ENCODE measurements at places on chromosomes 16 and 17.

DNA sequence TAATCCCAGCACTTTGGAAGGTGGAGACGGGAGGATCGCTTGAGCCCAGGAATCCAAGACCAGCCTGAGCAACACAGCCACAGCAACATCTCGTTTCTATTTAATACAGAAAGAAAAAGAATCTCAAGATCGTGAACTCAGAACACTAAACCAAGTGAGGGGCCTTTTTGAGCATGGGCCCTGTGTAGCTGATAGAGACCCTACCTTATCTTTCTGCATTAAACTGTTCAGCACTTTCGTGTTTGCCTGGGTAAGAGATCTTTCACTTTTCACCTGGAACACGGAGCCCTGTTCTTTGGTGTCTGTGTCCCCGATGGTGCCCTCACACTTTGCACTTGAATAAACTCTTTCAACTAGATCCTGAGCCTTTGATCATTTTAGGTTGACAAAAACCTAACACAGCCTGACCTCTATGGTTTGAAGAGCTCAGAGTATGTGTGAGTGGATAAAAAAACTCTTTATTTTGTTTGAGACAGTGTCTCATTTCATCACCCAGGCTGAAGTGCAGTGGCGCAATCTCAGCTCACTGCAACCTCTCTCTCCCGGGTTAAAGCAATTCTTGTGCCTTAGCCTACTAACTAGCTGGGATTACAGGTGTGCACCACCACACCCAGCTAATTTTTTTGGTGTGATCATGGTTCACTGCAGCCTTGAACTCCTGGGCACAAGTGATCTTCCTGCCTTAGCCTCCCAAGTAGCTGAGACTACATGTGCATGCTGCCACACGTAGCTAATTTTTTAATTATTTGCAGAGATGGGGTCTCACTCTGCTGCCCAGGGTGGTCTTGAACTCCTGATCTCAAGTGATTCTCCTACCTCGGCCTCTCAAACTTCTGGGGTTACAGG, 83.8 kb upstream of the GRIN2A start:
- DNase-seq, result no peak

DNA sequence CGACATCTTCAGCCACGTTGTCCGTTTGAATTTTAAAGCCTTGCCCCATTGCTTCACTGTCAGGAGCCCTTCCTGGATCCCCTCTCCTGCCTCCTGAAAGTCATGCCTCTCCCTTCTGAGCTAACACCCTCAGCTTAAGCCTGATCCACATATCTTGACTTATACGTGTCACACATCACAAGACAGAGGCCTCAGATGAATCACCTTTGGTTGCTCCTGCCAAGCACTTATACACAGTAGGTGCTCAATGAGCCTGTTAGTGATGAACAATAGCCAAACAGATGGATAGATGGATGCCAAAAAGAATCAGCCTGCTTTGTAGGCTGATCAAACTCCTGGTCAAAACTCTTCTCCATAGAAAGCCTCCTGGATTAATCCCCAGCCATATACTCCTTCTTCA, 31.8 kb downstream of the PITPNM3 start:
- no peak for DNase-seq

DNA sequence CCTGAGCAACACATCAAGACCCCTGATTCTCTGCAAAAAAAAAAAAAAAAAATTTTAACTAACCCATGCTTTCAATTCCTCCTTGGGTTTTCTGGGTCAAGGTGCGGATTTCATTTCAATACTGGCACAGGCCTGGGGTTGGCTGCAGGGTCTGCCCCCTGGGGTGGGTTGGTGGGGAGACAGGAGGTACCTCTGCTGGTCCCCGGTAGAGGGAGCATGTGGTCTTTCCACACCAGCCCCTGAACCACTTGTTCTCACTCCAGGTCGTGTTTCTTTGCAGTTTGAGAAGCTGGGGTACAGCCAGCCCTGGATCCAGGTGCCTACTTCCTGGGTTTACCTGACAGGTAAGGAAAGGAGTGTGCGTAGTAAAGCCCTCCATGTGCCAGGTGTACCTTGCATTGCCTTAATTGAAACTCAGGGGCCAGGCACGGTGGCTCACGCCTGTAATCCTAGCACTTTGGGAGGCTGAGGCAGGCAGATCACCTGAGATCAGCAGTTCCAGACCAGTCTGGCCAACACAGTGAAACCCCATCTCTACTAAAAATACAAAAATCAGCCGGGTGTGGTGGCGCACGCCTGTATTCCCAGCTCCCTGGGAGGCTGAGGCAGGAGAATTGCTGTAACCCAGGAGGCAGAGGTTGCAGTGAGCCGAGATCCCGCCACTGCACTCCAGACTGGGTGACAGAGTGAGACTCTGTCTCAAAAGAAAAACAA, 21.8 kb downstream of the SDR42E2 start:
- no peak for DNase-seq

- no peak for DNase-seq
These were observed 10.2 kb upstream of the HOXB9 start for GRCh38 chr17:48636177-48637018.

DNA sequence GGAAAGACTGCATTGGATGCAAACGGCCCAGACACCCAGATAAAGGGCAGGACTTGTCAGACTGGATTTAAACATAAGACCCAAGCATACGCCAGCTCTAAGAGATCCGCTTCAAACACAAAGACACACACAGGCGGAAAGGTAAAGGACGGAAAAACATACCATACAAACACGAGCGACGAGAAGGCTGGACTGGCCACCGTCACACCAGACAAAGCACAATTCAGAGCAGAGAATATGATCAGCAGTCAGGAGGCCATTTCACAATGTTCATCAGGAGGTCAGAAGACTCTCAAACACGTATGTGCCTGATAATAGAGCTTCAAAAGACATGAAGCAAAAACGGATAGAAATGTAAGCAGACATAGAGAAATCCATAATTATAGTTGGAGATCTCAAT, 84.9 kb upstream of the GNG13 start:
- DNase-seq, result no peak

DNA sequence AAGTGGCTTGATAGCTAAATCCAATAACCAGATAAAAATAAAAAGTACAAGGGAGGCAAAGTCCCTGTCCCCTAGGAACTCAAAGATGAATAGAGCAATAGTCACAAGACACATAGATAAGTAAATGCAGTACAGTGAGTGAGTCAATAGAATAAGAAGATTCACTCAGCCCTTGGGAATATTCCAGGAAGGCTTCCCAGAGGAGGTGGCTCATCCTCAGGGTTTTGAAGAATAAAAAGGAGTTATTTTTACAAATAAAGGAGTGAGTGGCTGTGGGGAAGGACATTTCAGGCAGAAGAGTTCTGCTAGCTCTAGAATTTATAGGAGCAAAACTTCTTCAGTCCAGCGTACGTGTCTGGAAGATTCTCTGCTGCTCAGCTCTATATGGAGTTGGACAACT, 177.4 kb upstream of the SDK2 start:
- DNase-seq, result no peak

- no peak for DNase-seq
These were observed 6.7 kb upstream of the CMIP start for GRCh38 chr16:81437865-81438264.

GRCh38 chr16:67942200-67942509, 1.8 kb downstream of the LCAT start:
- no peak for DNase-seq

DNA sequence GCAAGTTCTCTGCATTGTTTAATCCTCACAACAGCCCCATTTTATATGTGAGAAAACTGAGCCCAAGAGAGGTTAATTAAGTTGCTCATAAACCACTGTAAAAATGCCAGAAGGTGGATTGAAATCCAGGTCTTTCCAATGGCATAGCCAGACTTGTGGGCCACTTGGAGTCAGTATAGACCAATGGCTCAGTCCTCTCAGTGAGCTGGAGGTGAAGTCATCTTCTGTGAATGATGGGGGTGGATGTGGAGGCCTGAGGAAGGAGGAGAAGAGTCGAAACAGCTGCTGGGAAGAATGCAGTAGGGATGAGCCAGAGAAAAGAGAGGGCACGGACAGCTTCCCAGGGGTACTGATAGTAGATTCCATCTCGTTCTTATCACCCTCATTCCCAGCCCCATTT, 213.4 kb downstream of the SOX9 start:
- DNase-seq, result no peak

GRCh38 chr17:80504686-80505413, 28.4 kb upstream of the NPTX1 start:
- DNase-seq, result no peak

GRCh38 chr17:60284709-60285108, 107.2 kb downstream of the USP32 start:
- DNase-seq, result no peak

GRCh38 chr17:27946513-27946912, 53.3 kb upstream of the LYRM9 start:
- no peak for DNase-seq

- no peak for DNase-seq
These were observed 83.3 kb downstream of the C16orf95 start for GRCh38 chr16:87233928-87234327.

DNA sequence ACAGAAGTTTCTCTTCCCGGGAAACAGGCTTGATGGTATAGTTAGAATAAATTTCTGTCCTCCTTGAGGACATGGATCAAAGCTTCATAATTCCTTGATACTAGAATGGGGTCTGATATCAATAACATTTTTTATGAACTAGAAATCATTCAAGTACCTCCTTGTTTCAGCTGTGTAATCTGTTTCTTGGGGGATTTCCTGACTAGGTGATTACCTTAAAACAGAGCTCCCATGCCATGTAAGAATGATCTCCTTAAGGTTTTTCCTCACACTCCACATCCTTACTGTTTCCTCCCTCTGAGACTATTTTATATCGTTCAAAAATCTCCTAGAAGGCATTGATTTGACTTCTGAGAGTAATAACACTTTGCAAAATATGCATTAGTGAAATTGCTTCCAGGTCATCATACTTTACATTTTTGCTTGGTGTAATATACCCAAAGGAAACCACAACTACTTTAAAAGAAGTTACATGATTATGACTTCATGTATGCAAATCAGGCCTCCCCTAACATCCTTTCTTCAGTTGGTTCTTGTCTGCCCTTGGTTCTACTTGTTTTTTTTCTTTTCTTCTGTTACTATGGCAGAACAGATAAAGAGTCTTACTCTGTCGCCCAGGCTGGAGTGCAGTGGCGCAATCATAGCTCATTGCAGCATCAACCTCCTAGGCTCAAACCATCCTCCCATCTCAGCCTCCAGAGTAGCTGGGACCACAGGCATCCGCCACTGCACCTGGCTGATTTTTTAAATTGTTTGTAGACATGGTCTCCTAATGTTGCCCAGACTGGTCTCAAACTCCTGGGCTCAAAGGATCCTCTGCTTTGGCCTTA, 388.8 kb downstream of the ZFHX3 start:
- DNase-seq, result no peak

GRCh38 chr16:75445298-75445697, 12.0 kb upstream of the CFDP1 start:
- DNase-seq, result no peak

DNA sequence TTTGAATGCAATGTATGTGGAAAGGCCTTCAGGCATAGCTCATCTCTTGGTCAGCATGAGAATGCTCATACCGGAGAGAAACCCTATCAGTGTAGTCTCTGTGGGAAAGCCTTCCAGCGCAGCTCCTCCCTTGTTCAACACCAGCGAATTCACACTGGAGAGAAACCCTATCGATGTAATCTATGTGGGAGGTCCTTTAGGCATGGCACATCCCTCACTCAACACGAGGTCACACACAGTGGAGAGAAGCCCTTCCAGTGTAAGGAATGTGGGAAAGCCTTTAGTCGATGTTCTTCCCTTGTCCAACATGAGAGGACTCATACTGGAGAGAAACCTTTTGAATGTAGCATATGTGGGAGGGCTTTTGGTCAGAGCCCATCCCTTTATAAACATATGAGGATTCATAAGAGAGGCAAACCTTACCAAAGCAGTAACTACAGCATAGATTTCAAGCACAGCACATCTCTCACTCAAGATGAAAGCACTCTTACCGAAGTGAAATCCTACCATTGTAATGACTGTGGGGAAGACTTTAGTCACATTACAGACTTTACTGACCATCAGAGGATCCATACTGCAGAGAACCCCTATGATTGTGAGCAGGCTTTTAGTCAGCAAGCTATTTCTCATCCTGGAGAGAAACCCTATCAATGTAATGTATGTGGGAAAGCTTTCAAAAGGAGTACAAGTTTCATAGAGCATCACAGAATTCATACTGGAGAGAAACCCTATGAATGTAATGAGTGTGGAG, 24.7 kb downstream of the ZFP90 start:
- DNase-seq, result no peak

DNA sequence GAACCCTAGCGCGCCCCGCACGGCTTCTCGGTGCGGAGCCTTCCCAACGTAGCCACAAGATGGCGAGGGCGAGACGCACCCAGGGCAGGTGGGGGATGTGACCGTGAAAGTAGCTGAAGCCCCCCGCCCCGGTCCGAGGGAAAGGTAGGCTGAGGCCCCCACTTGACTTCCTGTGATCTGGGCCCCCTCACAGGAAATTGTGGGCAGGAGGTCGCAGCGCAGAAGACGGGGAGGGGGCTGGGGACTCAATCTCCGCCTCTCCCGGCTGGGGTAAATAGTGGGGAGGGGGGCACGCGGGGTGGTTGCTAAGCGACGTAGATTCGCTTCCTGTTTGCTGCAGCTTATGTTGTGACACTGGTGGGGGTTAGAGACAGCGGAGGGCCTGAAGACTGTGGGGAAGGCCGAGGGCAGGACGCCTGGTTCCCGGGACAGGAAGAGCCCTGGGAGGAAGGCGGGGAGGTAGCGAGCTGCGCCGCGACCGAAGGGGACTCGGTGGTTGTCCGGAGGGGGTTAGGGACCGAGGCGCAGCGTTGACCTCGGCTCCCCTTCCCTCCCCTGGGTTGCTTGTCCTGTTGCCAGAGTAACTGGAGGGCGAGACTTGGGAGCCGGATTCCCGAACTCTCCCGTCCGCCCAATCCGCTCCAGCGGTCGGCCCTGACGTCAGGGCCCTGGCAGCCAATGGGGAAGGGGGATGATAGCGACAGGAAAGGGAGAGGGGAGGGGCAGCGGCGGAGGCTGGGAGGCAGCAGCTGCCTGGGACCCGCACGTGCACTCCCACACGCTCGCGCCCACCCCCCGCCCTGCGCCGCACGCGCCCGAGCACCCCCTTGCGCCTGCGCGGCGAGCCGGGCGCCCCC, 1.2 kb downstream of the KDM6B start:
- peak; percentile 84 for DNase-seq

GRCh38 chr17:1498233-1498632, 5.7 kb upstream of the MYO1C start:
- DNase-seq, result no peak

- peak; percentile 13 for DNase-seq
These were observed 178.3 kb downstream of the MRTFB start for GRCh38 chr16:14249291-14250032.

DNA sequence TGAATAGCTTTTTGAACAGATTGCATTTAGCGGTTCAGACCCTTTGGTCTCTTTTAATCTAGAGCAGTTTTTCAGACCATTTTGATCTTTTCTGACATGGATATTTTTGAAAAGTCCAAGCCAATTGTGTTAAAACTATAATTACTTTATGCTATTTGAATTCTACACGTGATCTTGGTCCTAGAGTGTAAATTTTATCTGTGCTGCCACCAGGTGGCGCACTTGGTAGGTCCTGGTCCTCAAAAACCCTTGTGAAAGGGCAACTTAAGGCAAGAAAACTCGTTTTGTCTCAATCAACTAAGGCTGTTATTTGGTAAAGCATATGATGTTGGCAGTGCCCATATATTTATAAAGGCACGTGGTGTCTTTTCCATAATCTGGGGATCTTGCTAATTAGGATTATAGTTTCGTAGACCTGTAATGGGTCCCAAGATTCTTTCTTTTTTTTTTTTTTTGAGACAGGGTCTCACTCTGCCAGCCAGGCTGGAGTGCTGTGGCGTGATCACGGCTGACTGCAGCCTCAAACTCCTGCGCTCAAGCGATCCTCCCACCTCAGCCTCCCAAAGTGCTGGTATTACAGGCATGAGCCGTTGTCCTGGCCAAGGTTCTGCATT, 43.9 kb upstream of the TEX2 start:
- peak; percentile 39 for DNase-seq

Measured in stimulated activated CD4-positive, alpha-beta T cell treated with anti-CD3 and anti-CD28 coated beads, TNF-alpha, amount 100 ng/mL, for 4 hours (primary cell).